Renal cortical epithelial cell (primary cell): ENCODE measurements at places on chromosomes 16 and 17. TPM values are rescaled to one million over a fixed set of nuclear protein-coding genes. Genes with fewer than 3 reads are reported as not detected.

Gene SYCE1L
- total RNA-seq = 1.4 and 3.5 TPM in 2 replicates

Gene TUBG1
- 21.9 and 37.5 TPM in 2 replicates for total RNA-seq

Gene STH
- total RNA-seq = not detected in 2 replicates

Gene SLC2A4
- total RNA-seq = 0.30 and 0.35 TPM in 2 replicates

Gene CCDC102A
- 13.9 and 27.3 TPM in 2 replicates for total RNA-seq

Gene C17orf78
- total RNA-seq = not detected in 2 replicates

Gene CCL5
- total RNA-seq = not detected in 2 replicates
